ENCODE measurements at places on chromosomes 5 and 9. TPM values are rescaled to one million over a fixed set of nuclear protein-coding genes. Genes with fewer than 3 reads are reported as not detected.

LHX3 gene
- total RNA-seq, result 5.4 TPM

MACIR gene
- total RNA-seq, result 13.5 TPM

MED22 gene
- total RNA-seq, result 38.7 TPM

PRSS3 gene
- total RNA-seq, result not detected

NEURL1B gene
- 8.6 TPM for total RNA-seq

SYNPO gene
- 0.57 TPM for total RNA-seq

GRIN3A gene
- total RNA-seq, result 0.36 TPM

CDKN2B-AS1 gene
- total RNA-seq, result 2.0 TPM

OR1J2 gene
- not detected for total RNA-seq

SLC6A7 gene
- 0.15 TPM for total RNA-seq

PCDHGC3 gene
- total RNA-seq, result 28.8 TPM
